ENCODE measurements at places on chromosomes 3 and 15. TPM values are rescaled to one million over a fixed set of nuclear protein-coding genes. Genes with fewer than 3 reads are reported as not detected.

Gene EPHA6
- total RNA-seq: 1.7 TPM

Gene GNAT1
- not detected for total RNA-seq

Gene SCAP
- 66.5 TPM for total RNA-seq

Gene OR4F6
- total RNA-seq: not detected

Gene CSNK1G1
- total RNA-seq: 37.6 TPM

Gene STXBP5L
- under 0.01 TPM for total RNA-seq

Gene GOLGA8G
- not detected for total RNA-seq

- no peak for DNase-seq
Observed at GRCh38 chr15:81288040-81288439, 35.9 kb downstream of the STARD5 start.

DNA sequence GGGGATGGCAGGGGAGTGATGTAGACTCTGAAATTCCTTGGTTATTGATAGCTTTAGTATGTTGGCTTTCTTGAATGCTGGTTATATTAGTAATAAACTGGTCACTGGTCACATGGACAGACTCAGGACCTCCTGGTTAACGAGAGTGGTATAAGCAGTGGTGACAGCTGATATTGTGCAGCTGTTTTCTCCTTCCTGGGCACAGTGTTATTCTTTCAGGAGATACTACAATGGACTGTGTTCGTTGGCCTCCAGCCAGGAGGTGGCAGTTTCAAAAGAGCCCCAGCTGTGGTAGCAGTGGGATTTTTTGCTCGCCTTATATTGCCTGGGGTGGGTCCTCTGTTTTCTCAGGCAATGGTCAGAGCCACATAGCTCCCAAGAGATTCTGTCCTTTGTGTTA, 181.6 kb upstream of the RBMS3 start:
- peak; percentile 26 for DNase-seq

DNA sequence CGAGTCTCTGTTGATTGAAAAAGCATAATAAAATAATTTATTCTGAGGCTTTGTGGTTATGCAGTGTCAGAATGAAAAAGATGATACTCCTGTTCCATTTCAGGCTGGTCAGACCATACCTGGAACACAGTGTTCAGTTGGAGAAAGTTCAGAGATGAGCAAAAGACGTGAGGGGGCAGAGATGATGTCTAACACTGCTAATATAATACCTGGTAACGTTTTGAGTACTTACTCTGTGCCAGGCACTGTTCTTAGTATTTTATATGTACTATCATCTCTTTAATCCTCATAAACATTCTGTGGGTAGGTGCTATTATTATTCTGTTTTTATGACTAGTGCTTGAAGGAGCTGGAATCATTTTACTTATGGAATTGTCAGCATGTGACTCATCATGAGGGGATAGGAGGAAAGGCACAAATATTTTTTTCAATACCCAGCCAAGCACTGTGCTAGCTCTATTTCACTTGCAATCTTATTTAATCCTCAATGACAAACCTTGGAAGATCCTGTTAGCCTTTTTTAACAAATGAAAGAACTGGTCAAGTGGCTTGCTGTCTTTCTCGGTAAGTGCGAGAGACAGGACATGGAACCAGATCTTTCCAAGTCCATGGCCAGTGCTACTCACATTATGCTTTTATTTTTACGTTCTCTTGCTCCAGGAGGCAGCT, 31.8 kb downstream of the IQGAP1 start:
- DNase-seq: peak; percentile 92

GRCh38 chr15:74712311-74712710, 13.0 kb downstream of the CYP1A1 start:
- DNase-seq: no peak

DNA sequence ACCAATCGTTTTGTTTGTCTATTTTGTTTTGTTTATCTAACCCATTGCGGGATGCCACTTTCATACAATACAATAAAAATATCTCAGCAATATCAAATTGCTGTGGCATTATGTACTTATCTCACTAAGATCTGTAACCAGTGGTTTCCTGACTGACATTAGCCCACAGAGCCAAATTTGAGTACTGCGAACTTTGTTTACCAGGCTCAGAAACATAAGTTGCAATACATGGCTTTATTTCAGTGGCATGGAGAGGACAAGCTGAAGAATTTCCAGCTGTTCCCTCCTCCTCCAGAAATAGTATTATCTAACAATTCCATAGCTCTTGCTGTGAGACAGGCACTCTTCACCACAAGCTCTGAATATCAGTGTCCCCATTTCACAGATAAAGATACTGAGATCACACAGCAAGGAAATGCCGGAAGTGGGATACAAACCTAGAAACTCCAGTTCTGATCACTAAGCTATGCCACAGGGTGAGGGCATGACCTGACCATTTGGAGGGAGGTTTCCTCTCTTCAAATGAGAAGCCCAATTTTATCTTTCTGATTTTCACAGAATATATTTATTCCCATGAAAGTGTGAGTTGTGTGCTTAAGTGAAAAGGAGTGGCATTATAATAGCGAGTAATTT, 469.9 kb upstream of the CBLB start:
- DNase-seq: no peak
